ENCODE measurements at places on chromosomes 6 and 20.

- peak; percentile 41 for DNase-seq
Observed at GRCh38 chr6:14108571-14109410, 8.8 kb upstream of the CD83 start.

GRCh38 chr20:23365390-23366165, 3.6 kb downstream of the GZF1 start:
- DNase-seq: no peak

- no peak for DNase-seq
Observed at GRCh38 chr20:35586751-35587425, 28.7 kb upstream of the SPAG4 start.

DNA sequence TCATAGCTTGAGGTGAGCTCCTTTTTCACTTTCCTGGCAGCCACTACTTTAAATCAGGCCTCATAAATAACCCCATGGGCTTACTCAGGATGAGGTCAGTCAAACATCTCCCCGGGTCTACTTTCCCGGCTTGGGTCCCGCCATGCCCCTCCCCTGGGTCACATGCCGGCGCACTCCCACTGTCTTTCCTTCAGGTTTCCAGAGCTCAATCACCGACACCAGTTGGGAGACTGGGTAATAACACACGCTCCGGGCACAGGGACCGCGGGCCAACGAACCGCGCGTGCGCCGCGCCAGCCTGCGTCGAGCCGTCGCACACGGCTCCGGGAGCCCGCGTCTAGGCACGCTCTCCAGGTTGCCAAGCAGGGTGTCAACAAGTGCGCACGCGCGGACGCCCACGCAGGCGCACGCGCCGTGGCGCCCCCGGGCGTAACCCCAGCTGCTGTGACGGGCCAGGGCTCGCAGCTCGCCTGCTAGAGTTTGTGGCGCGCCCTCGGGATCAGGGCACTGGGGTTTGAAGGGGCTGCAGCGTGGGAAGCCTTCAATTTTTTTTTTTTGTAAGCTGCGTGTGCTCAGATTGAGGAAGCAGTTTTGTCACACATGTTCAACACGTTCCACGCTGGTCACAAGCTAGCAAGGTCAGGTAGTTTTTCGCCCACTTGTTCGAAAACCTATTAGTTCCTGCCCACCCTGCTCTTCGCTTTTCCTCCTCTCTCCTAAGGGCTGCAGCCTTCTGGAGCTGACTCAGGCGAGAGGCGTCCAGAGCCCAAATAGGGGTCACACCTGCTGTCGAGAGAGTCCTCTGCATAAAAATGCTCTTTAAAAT, 31.8 kb downstream of the TFAP2B start:
- DNase-seq: no peak

GRCh38 chr6:162442687-162443086, 284.9 kb downstream of the PRKN start:
- DNase-seq: no peak

- DNase-seq: no peak
Observed at GRCh38 chr20:4883546-4883945, 117.8 kb downstream of the SLC23A2 start.

GRCh38 chr6:7438011-7438410, 48.4 kb downstream of the RIOK1 start:
- no peak for DNase-seq

DNA sequence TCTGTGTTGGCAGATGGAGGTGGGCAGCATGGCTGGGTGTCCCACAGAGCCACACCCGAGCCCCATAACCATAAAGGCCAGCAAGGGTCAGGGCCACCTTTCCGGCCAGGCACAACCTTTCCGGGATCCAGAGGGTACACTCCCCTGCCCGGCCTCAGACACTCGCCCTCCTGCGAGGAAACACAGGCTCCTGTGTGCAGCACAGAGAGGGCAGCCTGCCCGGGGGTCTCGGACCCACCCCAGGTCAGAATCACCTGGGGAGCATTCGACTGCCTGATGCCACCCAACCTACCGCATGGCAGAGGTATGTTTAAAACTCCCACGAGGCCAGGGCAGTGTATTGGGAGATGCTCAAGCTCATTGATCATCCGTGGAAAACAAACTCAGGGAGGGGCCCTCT, 260.3 kb downstream of the TAF4 start:
- DNase-seq: no peak

DNA sequence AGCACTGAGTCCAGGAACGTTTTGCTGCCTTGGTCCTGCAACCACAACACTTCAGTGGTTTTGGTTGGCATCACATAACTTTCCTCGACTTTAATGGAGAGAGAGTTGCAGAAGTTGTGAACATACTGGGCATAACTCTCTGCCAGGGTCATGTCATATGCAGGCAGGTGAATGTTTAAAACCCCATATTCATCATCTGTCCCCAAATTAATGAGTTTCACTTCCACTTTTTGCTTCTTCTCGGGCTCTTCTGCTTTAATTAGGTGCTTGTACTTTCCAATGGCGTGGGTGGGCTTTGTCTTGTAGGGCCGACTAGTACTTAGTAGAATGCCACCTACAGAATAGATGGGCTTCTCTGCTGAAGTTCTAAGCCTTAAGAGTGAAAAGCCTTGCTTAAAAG, 45.2 kb upstream of the TFAP2A start:
- DNase-seq: no peak

DNA sequence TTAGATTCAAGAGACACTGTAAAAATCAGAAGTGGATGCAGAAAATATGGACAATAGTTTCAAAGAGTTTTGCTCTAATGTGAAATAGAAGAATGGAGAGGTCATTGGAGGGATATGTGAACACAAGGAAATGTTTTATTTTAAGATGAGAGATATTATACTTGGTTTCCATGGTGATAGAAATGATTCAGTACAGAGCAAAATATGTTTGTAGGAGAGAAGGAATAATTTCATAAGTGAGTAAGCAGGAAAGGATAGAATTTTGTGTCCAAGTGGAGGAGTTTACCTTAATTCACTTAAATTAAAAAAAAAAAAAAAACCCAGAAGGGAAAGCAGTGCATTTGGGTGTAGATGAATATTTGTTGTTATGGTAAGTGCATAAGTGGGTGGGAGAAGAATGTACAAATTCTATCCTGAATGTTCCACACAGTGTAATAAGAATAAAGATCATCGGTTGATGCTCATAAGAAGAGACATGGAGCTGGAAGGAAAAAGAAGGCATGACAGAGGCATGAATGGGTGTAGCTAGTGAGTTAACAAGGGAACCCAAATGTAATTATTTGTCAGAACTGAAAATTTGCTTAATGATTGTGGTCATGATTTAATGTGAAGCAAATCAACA, 688.9 kb upstream of the GJE1 start:
- DNase-seq: no peak

DNA sequence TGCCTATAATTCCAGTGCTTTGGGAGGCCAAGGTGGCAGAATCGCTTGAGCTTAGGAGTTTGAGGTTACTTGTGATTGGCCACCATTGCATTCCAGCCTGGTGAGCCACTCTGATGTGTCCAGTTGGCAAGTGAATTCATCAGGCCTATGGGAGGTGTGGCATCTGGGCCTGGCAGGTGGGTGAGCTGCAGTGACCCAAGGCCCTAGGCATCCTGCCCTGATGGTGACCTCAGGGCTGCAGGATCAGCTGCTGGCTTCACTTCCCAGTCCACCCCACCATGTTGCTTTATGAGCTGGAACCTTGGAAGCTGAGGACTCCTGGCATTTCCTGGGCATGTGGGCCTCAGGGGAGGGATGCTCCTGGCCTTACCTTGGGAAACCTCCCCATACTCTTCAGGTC, 20.5 kb downstream of the RSPH9 start:
- DNase-seq: no peak

- DNase-seq: no peak
Observed at GRCh38 chr6:121733234-121733633, 297.8 kb downstream of the GJA1 start.

DNA sequence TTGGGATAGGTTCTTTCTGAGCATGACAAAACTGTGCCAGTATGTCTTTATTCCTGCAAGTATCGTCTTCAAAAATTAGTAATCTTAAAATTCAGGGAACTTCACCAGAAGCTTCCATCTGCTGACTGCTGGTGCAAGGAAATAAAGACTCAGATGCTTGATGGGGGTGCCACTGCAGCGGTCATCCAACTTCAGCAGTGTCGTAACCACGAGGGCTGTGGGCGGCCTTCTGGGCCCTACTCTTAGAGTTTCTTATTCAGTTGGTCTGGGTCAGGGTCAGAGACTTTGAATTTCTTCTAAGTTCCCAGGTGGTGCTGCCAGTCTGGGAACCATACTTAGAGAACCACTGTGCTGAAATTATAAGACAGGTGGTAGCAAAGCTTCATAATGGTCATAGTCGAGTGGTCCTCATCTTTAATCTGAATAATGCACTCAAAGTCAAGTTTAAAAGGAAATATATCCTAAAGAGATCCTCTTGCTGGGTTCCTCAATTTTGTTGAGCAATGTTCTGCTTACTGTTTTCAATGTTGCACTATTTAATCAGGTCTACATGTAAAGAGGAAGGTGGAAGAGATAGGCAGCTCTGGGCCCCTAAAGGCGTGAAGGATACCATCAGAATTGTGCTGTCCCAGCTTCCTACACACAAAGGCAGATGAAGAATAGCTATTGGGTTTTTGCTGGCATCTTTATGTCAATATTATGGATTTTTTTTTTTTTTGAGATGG, 165.4 kb upstream of the GMDS start:
- no peak for DNase-seq

Data from stimulated activated CD4-positive, alpha-beta T cell treated with anti-CD3 and anti-CD28 coated beads, Interleukin-2, amount 100 ng/mL, for 24 hours (primary cell).